ENCODE measurements at places on chromosomes 5 and 9.

GRCh38 chr9:19481121-19481870, 72.5 kb downstream of the ACER2 start:
- no peak for DNase-seq

GRCh38 chr5:56494300-56494731, 261.2 kb upstream of the ANKRD55 start:
- DNase-seq: no peak

DNA sequence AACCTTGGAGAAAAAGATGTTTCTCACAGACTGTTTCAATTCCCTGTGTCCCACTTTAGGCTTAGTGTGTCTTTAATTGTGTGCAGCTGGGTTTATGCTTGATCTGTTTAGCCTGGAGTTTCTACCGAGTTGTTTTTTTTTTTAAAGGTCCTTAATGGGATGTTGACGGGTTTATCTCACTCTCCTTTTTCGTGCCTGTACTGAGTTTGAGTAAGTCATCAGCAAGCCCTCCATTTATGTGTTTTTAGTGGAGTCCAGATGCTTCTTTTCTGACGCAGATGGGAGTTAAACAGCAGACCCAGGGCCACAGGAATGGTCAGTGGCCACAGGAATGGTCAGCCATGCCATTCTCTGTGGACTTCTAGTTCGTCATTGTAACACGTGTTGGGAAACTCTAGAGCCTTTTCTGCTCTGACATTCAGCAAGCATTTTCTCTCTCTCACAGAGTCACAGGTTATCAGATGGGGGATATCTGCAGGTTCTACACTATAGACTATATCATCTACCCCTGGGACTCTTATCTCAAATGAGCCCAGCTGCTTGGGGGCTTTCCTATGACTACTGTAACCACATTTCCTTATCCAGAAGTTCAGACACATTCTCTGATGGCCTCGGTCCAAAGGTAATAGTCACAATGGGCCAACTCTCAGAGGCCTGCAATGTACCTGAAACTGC, 190.5 kb downstream of the TTLL11 start:
- no peak for DNase-seq

- DNase-seq: peak; percentile 3
These were observed 61.0 kb downstream of the IPPK start for GRCh38 chr9:92608909-92609445.

DNA sequence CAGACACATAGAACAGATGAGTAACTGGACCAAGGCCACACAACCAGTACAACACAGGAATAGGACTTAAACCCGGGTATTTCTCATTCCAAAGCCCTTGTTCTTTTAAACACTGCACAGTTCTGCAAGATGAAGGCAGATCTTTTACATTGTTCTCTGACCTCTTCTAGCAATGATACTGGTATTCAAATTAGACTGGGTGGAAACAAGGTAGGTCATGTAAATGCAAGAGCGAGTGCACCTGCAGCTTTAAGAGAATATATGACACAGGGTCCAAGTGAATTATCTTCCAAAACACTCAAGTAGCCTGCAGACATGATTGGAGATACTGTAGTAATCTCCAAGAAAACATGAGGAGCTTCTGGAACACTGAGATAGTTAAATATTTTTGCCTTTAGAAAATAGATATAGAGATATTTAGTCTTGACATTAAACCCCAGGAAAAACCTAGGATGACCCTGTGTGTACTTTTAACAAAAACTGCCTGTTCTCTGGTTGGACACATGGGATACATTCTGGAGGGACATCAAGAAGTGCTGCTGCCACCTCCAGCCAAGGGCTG, 130.6 kb upstream of the EPB41L4A start:
- DNase-seq: no peak

DNA sequence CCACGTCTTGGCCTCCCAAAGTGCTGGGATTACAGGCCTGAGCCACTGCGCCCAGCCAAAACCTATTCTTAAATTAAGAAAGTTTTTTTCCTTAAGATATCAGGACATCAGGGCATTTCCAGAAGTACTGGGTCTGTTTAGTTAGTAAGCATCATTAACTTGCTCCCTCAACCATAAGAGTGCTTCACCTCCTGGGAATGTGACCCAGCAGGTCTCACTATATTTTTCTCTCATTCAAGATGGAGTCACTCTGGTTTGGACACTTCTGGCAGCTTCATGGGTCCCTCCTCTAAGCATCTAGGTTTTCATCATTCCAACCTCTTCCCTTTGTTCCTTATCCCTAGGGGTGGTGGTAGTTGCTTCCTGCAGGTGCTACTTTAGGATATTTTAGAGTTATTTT, 10.3 kb upstream of the BRD3OS start:
- no peak for DNase-seq

All from iPS DF 19.7 (cell line).